ENCODE measurements at places on chromosomes 1 and 21.

DNA sequence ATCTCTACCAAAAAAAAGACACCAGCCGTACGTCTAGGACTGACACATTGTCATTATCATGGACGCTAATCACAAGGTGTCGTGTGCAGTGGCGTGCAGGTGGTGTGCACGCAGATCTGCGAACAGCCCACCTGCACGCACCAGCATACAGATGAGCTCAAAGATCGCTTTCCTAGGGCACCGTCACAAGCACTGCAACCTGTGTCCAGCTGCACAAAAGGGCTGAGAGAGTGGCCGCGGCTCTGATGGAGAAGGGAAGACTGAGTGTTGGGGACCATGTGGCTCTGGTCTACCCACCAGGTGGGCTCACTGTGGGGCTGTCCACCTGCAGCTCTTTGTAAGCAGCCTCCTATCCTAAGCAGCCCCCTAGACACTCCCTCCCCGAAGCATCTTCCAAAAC, 50.9 kb downstream of the S100B start:
- no peak for DNase-seq

- no peak for DNase-seq
Measured at GRCh38 chr1:185208626-185209180, 51.7 kb downstream of the SWT1 start.

DNA sequence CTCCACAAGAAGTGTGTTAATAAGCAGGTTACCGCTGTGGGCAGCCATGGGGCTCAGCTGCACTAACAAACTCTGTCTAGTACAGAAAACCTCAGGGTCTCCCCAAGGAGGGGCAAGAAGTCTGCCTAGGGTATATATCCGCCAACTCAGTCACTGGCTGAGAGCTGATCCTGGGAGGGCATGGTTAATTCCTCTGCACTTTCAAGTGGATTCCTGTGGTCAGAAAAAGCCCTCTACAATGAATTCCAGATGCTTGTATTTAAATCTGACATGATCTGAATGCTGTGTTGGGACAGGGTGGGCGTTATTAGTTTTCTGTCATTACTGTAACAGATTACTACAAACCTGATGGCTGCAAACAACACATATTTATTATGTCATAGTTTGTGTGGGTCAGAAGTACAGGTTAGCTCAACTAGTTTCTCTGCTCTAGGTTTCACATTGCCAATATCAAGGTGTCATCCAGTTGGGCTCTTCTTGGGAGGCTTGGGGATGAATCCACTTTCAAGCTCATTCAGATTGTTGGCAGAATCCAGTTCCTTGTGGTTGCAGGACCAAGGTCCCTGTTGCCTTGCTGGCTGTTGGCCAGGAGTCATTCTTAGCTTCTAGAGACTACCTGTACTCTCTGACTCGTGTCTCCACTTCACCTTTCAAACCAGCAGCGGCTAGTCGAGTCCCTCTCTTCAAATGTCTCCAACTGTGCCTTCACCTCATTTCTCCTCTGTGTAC, 8.0 kb upstream of the SELE start:
- DNase-seq, result no peak

GRCh38 chr1:156014829-156015228, 5.9 kb downstream of the SSR2 start:
- no peak for DNase-seq

- no peak for DNase-seq
Measured at GRCh38 chr21:37821786-37822450, 94.3 kb downstream of the KCNJ6 start.

Data from CD4-positive, alpha-beta T cell treated with Interleukin-15 for 1 hour (primary cell).